Activated T-helper 17 cell treated with anti-CD3 and anti-CD28 coated beads, Interleukin-2, amount 50 U/mL, for 72 hours (primary cell): ENCODE measurements at places on chromosomes 5 and 9. TPM values are rescaled to one million over a fixed set of nuclear protein-coding genes. Genes with fewer than 3 reads are reported as not detected.

The GPR151 gene
- total RNA-seq, result not detected

The PCDHB7 gene
- not detected for total RNA-seq

The AIF1L gene
- total RNA-seq, result 1.7 TPM

- no peak for ATAC-seq
Measured at GRCh38 chr5:94969174-94969573, 315.7 kb downstream of the MCTP1 start.

GRCh38 chr5:180914646-180915045 lies 15.7 kb downstream of the BTNL8 start:
- ATAC-seq, result no peak

- ATAC-seq, result peak; percentile 79
Measured at GRCh38 chr5:172110921-172111851, 76.8 kb downstream of the STK10 start.

DNA sequence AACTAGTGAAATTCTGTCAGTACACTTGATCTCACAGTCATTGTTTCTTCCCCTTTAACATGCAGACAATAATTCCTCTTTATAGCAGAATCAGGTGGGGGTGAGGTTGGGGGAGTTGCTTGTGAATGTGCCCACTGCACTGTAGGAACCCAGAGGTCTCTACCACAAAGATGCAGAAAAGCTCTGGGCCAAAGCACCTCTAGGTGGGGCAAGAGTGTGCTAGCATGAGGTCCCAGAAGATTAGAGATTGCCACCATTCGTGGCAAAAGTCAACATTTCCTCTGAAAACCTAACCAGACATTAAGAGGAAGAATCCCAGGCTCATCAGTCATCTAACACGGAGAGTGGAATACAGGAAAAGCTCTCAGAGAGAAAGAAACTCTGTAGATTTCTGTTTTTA lies 74.5 kb downstream of the PTCD2 start:
- no peak for ATAC-seq

DNA sequence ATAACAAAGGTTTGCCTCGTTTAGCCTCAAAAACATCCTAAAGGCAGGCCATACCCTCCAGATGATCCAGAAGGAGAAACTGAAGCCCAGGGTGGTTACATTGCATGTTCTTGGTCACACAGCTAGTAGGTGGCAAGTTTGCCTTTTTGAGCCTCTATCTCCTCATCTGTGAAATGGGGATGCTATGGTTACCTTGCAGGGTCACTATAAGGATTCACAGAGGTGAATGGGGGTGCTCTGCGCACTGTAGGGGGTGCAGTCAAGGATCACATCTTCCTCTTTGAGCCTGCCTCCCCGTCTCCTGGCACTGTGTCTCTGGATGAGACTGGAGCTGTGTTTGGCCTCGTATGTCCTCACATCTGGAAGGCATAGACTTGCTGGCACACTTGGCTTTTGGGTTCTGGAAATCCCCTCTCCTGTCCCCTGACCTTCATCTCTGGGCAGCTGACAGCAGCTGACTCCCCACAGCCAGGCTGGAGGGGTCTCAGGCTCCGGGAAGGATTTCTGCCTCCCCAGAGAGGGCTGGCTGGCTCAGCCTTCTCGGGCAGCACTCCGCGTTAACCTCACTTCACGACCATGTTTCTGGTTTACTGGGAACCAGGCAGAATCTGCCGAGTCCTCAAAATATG lies 167.7 kb downstream of the RGS3 start:
- ATAC-seq, result no peak
